ENCODE measurements at places on chromosomes 12 and 14.
A peak's percentile ranks its signal among the peaks of the same experiment; 100 is the strongest.

DNA sequence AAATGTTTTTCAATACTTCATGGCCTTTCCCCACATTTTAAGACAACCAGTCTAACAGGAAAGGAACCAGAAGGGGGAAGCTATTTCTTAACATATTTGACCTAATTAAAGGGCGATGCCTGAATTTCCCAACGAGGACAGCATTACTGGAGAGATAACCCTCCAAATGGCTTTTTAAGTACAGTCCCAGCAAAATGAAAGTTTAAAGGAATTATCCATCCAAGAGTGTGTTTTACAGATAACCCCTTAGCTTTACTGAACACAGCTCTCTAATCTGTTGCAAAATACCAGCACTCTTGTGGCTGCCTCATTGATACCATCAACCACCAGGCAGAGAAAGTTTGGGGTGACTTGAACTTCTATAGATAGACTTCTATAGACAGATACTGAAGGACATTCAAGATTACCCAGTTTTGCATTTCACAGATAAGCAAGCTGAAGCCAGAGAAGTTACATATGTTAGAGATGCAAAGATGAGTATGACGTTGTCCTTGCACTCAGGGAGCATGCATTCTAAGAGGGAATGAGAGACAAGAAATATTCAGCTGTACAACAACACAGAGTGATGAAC is 41.3 kb upstream of the DUSP6 start:
- no peak for DNase-seq

DNA sequence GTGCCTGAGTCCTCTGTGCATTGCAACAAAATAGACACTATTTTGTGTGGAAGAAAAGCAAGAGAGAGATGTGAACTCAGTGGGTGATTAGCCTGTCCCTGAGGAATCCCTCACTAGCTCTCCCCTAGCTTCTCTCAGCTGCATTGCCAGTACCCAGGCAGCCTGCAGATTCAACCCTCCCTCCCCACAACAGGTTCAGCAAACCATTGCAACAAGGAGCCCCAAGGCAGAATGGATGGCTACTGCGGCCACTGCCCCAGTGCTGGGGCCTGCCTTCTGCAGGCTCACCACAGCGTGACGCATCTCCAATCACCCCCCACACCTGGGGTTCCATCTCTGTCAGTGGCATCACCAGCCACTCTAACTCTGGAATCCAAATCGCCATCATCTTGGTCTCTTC is 2.3 kb downstream of the CRACR2A start:
- no peak for DNase-seq

GRCh38 chr12:131851741-131852550 is 23.8 kb downstream of the MMP17 start:
- DNase-seq = no peak

DNA sequence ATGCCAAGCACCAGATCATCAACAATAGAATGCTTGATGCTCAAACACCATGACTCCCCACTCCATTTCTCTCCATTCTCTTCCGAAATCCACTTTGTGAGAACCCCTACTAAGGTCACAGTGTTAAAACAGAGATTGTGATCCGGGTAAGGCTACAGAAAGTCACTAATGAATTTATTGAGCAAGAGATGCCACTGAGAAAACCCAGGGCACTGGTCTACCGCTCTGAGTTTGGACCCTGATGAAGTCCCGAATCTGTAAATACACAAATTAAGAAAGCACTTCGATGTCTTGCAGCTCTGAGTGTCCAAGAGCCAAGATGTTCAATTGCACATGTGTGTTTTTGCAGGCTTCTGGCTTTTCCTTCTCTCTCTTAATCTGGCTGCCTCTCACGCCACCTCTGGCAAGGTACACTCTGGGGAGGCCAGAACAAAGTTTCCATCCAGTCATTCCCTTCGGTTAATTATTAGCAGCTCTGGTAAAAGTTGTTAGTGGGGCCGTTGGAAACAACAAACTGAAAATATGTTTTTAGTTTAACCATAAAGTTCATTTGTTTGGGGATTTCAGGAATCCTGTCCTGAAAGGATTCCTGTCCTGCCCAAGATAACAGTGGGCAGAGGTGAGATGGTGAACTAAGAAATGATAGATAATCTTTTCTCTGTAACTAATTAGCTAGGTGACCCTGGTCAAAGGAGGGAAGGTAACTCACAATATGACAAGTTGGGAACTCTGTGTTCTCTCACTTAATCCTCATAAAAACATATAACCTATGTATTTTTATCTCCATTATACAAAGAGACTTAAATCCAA is 75.4 kb downstream of the BTG1 start:
- no peak for DNase-seq

DNA sequence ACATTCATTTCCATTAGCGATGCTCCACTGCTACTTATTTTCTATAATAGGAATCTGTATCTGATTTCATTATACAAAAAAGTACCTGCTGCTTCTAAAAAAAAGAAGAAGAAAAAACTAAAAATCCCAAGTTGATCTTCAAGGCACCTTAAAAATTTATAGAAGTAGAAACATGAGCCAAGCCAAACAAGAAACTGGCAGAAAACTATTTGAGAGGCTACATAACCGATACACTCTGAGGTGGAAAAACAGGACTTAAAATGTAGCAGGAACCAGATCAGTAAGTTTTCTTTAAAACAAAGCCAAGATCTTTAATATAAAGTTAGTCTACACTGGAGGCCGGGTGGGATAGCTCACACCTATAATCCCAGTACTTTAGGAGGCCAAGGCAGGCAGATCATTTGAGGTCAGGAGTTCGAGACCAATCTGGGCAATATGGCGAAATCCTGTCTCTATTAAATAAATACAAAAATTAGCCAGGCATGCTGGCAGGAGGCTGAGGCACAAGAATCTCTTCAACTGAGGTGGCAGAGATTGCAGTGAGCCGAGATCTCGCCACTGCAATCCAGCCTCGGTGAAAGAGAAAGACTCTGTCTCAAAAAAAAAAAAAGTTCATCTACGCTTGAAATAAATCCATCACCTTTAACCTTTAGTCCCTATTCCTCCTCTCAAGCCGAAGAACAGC is 278.6 kb downstream of the MED13L start:
- DNase-seq = no peak

DNA sequence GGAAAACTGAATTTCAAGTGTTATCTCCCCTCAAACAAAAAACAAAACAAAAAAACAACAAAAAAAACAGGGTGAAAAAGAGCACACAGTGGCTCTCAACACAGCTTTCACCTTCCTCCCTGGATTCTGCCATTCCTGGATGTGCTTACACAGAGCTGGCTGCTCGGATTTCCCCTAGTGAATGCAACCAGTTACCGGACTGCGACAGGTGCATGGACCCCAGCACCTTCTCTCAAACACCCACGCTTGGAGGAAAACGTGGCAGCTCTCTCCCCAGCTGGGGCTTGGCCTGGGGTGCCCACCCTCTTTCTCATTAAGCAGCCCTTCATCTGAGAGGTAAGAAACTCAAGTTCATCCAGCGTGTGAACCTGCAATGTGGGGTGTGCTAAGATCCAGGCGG is 33.5 kb upstream of the DICER1 start:
- DNase-seq = no peak

- DNase-seq = no peak
Measured at GRCh38 chr12:53212931-53213330, 5.9 kb upstream of the ITGB7 start.

- no peak for DNase-seq
Measured at GRCh38 chr12:5588176-5588575, 156.3 kb downstream of the NTF3 start.

DNA sequence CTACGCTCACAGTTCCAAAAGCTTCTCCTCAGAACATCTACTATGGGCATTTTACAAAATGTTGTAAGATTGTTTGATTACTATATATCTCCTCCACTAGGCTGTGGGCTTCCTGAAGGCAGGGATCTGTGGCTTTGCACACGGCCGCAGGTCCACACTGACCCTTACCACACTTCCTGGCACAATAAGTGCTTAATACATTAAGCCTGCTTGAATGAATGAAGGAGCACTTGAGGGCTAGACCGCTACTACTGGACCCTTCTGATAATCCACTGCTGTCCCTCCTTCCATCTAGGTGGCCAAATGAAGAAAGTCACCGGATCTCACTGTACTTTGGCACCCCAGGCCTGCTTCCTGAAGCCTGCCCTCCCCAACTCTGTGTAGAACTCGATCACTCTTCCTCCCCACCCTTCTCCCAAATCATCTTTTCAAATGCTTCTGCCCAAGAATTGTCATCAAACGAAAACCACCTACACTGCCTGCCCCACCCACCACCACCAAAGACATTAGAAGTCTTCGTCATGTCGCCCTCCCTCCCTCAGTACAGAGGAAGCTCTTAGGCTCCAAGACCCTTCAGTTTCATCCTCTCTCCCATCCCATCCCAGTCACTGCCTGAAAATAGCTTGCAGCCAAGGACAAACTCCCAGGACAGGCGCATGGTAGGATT is 596 bp upstream of the ZBTB39 start:
- no peak for DNase-seq

DNA sequence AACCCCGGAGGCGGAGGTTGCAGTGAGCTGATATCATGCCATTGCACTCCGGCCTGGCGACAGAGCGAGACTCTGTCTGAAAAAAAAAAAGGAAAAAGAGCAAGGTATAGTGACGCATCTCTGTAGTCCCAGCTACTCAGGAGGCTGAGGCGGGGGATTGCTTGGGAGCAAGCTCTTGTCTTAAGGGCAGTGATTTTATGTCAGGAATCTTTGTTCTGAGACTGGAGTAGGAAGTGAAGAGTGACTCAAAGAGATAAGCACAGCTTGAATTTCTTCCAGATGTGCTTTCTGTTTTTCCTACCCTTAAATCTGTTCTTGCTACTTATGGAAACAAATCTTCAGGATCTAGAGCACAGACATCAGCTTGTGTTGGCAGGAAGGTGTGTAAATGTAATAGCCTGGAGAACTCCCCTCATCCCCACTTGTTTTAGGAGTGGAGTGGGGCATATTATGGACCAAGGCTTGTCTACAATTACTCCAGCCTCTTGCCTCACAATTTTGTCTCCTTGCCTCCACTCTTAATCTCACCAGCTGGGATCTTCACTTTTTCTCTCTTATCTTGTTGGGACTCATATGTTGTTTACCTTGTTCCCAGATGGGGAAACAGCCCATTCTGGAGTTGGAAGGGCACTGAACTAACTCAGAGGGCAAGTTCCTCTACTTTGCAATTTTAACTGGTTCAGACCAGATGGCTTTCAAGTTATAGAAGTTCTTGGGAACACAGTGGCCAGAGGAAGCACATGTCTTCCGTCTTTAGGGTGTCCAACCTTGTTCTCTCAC is 7.5 kb downstream of the TMED2 start:
- no peak for DNase-seq

GRCh38 chr14:96255501-96256366 is at the start of gene BDKRB1:
BDKRB1 (plus strand) TSS chr14:96256210; CDS start chr14:96263683, 7,473 bp downstream.
- no peak for DNase-seq

GRCh38 chr12:113184900-113185179 is 438 bp downstream of the DDX54 start:
- peak; percentile 68 for DNase-seq

DNA sequence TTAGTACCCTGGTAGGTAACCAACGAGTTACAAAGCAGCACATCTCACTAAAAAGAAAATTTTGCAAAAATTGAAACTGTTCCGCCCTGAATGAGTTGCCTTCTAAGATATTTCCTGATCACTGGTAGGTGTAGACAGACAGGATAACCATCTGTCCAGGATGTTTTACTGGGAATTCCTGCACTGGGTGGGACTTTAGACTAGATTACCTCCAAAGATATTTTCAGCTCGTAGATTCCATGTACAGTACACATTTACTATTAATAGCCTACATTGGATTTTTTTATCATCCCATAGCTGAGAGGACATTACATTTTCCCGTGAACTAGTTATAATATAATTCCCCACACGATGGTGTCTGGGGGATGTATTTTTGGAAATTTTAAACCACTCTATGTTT is 139.6 kb downstream of the DYRK2 start:
- DNase-seq = no peak

DNA sequence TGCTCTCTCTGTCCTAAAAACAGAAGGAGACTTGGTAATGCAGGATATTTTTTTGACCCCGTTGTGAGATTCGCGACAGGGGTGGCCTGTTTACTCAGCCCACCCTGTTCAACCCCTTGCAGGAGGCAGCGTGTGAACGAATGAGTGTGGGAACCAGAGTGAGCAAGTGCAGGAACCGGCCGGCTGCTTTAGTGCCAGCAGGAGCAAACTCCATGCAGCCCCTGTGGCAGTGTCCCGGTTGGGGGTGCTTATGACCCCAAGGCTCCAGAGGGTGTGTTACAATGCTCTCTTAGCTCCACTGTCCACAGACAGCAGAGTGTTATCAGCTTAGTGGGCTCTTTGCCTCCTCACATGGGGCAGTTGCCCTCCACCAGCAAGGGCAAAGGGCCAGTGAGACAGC is 225.2 kb downstream of the ETNK1 start:
- DNase-seq = no peak

DNA sequence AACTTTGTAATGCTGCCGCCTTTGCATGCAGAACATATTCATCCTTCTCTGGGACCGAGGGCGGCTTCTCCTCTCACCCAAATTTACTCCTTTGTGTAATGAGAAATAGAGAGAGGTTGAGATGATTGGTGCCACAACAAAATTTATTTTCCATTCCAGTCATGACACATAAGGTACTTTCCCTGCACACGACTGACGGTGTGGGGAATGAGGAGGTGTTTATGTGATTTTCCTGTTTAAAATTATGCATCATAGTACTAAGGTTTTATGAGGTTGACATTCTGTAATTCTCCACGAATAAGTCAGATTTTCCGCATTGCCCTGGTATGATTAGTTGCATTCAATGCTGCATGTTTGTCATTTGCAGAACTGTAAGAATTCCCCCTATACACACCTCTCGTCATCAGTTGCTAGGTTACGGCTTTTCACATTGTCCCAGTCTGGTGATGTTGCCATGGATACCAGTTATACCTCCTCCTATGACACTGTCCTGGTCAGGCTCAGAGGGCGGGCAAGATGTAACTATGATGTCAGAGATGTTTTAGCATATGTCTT is 23.1 kb downstream of the BICDL1 start:
- peak; percentile 83 for DNase-seq

DNA sequence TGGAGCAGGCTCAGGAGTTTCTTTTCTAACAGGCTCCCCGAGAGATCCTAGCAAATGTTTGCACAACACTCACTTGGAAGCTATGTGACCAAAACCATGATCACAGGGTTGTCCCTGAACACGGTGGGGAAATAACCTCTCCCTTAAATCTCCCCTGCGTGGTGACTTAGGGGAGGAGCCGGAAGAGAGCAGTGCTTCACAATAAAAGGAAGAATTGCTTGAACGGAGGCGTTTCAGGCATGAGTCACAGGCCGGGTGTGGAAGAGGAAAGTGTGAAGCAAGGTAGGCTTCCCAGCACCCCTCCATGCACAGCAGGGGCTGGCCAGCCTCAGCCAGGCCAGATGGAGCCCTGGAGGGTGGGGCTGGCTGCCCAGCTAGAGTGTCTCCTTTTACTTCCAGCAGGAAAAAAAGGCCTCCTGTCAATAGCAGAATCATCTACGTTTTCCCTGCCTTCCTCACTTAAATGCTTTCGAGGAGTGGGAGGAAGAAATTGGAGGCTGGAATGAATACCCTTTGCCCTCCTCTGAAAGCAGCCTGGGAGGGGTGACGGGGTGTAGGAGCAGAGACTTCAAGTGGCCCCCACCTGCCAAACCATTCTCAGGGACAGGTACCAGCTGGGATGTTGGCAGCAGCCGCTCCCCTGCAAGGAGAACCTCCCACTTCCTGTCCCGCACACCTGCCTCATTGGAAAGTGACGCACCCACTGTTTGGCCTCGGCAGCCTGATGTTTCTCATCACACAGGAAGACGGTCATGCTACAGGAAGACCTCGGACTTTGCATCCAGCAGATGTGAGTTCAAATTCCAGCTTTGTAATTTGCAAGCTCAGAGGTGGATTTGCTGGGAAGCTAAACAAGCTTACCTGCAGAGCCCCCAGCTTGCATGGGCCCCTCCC is 30.1 kb upstream of the PPP2R5C start:
- peak; percentile 74 for DNase-seq

GRCh38 chr12:96810477-96810876 is 96.6 kb upstream of the NEDD1 start:
- DNase-seq = no peak

- no peak for DNase-seq
Measured at GRCh38 chr12:90945070-90945649, 9.8 kb downstream of the CCER1 start.

Data from effector memory CD4-positive, alpha-beta T cell (primary cell).